ENCODE measurements at places on chromosomes 2 and 18. TPM values are rescaled to one million over a fixed set of nuclear protein-coding genes. Genes with fewer than 3 reads are reported as not detected.

DNA sequence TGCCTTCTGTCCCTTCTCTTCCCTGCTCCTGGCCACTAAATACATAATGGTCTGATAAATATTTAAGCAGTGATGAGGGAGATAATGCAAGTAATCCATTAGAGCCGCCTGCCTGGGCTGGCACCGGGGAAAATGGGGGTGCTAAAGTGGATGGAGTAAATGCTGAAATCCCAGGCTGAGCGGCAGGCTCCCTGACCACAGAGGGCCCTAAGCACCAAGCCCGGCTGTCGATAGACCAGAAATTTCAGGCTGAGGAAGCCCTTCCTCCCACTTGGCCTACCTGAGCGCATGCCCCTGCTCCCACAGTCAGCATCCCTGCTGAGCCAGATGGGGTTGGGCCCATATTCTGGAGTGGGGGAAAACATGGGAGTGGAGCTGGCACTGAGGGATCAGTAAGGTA, 197.5 kb upstream of the SKOR2 start:
- no peak for DNase-seq

GRCh38 chr2:45438872-45439665, 172.0 kb downstream of the SRBD1 start:
- DNase-seq = no peak

DNA sequence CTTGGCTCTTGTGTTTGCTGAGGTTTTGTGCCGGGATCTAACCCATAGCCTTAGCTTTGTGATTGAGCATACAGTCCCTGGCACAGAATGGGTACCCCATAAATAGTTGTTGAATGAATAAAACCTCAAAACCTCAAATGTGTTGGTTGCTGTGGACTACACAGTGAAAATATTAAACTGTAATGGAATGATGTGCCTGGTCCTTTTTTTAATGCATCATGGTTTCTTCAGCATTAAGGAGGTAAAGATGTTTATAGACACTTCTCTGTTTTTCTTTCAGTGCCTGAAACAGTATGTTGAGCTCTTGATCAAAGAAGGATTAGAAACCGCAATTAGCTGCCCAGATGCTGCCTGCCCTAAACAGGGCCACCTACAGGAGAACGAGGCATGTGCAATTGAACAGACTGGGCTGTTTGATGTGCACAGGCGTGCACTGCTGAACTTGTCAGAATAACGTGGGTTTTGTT, 97.0 kb downstream of the RNF144A start:
- peak; percentile 75 for DNase-seq

DNA sequence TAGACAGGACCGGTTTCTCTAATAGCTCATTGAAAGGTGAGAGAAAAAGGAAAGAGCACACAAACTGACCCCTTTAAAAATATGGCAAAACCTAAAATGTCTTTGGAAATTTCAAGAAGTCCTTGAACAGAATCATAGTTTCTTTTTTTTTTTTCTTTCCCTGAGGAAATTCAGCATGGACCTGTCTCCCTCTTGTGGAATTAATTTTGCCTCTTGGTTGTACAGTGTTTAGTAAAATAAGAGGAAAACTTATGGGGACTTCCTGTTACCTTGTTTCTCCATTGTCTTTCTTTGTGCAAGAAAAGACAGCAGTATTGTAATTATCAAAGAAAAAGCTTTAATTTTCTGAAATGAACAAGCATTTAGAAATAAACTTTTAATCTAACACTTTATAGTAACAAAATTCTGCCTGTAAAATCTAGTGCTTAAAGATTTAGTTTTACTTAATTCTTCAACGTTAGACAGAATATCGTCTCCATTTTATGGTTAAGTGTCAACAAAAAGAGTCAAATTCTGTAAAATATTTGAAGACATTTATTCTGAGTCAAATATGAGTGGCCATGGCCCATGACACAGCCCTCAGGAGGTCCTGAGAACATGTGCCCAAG, 176.3 kb upstream of the NABP1 start:
- peak; percentile 36 for DNase-seq

DNA sequence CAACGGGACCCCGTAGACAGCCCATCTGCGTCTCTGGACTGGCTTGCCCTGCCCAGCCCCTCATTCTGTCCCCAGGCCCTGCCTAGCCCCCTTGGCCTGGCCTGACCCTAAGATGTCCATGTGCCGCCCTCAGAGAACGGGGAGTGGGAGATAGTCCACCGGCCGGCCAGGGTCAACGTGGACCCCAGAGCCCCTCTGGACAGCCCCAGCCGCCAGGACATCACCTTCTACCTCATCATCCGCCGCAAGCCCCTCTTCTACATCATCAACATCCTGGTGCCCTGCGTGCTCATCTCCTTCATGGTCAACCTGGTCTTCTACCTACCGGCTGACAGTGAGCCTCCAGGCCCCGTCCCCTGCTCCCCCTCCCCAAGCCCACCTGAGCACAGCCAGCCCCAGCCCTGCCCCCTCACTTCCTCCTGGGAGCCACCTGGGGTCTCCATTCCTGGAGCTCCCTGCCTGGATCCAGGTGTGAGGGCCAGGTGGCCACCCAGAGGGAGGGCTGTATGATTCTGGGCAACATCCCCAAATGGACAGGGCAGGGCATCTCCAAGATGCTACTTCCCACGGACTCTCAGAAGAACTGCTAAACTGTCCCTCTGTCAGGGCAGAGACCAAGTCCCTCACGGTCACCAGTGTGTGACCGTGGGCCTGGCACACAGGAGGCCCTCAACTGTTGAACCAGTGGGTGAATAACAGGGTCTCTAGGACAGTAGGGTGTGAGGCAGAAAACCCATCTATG, 4.0 kb downstream of the CHRND start:
- no peak for DNase-seq

DNA sequence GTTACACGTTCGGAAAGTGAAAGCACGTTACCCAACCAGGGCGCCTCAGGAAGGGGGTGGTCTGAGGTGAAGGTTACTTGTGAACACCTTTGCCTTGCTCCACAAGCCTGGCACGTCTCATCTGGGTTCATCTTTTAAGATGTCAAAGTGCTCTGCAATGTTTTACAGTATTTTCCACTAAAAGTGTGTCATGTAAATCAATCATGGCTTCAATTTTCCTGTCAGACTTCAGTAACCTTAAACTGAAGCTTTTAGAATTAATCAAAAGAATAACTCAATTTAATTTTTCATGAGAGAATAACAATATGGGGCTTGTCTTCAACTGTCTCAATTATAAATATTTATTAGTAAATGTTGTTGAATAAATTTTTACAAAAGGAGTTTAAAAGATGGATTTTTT, 93.3 kb upstream of the FANCL start:
- no peak for DNase-seq

The DYSF gene
- 140 TPM for total RNA-seq

- DNase-seq = no peak
Measured at GRCh38 chr2:113181258-113182051, 7.7 kb downstream of the PSD4 start.

DNA sequence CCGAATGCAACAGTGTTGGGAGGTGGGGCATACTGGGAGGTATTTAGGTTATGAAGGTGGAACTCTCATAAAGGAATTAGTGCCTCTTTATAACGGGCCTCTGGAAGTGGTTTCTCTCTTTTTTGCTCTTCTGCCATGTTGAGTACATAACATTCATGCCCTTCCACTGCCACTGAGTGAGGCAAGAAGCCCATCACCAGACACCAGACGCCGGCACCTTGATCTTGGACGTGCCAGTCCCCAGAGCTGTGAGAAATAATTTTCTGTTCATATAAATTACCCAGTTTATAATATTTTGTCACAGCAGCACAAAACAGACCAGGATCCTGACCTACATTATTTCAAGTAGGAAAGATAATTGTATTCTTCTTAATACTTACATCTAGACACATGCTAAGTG, 320.2 kb downstream of the NRXN1 start:
- DNase-seq = no peak

- DNase-seq = no peak
Measured at GRCh38 chr2:19979932-19980331, 10.0 kb downstream of the WDR35 start.

DNA sequence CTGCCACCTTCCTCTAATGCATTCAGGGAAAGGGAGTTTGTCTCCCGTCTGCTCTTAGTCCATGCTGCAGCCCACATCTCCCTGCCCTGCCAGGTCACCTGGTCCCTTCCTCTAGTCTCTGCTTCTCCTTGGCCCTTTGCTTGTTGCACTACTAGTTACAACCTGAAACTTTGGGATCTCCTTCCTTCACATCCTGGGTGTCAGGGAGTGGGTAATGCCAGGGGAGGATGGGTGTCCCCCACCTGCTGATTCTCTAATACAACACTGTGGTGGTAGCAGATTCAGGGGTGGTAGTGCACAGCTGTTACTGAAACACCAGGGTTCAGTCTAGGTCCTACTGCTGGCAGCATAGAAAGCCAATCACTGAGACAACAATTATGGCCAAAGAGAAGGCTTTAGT, 31.2 kb upstream of the COX7A2L start:
- no peak for DNase-seq

DNA sequence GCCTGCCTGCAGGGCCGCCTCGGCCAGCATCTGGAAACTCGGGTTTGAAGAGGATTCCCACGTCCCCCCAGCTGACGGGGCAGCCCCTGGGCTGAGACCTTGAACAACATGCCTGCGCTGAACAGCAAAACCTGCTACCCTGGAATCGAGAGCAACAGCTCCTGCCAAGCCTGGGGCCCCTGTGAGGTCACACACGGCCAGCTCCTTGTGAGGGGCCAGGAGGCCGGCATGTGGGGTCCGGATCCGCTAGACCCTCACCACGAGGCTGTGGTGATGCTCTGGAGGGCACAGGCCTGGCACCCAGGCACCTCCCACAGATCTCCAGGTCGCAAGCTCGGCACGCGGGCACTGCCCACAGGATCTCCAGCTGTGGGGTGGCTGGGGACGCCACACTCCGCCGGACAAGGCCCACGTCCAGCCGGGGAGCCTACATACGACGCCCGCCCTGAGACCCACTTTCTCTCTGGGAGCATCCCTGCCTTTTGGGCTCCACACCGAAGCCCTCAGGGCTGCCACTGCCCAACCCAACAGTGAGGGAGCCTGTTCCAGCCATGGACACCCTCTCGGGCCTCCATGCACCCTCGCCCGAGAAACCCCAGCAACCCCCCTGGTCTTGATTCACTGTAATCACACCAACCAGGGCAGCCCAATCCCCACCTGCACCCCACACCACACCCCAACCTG, 34.1 kb downstream of the SLC66A2 start:
- DNase-seq = no peak

DNA sequence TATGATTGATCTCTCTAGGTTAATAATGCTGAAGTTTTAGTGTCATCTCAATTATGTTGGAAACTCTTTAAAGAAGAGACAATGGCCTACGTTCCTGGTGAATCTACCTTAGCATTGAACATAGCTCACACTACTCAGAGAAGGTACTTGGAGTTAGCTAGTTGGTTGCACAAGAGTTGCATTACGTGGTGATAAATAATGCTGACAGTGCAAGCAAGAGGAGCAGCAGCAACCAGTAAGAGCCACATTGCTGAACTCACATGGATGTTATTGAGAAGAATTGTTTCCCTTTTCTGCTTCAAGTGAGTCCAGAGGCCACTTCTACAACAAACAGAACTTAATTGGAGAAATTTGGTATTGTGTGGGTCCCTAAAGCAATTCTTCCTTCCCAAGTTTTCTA, 737.1 kb downstream of the TDRD15 start:
- DNase-seq = no peak

- no peak for DNase-seq
Measured at GRCh38 chr2:118490330-118490729, 357.1 kb downstream of the EN1 start.

DNA sequence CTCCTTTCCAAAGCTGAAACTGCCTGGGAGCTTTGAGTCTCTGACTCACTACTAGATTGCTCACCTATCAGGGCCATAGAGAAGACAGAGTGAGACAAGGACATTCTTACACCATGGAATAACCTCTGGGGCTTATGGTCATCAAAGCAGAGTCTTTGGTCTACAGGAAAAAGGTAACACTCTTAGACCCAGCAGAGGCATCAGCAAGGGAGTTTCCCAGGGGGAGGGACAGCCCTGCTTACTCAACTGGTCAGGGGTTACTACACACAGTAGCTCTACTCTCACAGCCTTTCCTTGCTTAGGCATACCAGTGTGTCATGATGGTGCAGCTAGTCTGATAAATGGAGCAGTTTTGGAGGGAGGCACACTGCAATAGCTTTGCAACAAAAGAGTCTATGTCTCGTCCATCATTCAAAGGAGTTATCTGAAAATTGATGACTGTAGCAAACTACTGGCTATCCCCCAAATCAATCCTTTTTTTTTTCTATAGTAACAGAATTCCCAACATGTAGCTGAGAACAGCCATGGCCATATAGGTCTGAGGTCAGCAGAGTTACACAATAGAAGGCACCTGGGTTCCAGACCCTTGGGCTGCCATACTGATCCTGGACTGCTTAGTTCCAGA, 22.4 kb upstream of the CD28 start:
- DNase-seq = peak; percentile 97

- DNase-seq = no peak
Measured at GRCh38 chr2:144607099-144607498, 87.2 kb upstream of the ZEB2 start.

DNA sequence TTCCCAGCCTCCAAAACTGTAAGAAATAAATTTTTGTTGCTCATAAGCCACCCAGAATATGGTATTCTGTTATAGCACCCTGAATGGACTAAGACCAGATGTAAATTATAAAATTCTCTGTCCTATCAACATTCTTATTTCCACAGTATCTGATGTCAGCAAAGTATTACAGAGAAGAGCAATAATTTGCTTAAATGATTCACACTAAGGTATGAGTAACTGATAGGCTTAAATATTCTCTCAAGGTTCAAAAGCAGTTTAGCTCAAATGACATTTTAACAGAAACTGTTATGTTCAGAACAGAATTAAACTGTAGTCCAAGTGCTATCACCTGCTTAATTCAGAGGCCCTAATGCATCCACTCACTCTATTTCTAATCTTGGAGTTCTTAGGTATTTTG, 12.8 kb downstream of the SESTD1 start:
- DNase-seq = peak; percentile 17

The CAMKMT gene
- 8.9 TPM for total RNA-seq

DNA sequence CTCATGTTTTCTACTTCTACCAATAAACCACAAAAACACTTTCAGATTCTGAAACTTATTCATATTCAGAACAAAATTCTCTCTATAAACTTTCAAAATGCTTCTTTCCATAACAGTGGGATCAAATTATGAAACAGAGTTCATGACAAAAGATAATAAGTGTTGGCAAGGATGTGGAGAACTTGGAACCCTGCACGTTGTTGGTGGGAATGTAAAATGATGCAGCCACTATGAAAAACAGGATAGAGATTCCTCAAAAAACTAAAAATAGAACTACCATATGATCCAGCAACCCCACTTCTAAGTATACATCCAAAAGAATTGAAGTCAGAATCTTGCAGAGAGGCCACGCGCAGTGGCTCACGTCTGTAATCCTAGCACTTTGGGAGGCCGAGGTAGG, 45.4 kb downstream of the GEMIN6 start:
- no peak for DNase-seq

The LRPPRC gene
- total RNA-seq = 94.9 TPM

GRCh38 chr2:42944779-42945415, 152.5 kb upstream of the HAAO start:
- DNase-seq = no peak

GRCh38 chr2:27074738-27075565, 3.5 kb upstream of the EMILIN1 start:
- no peak for DNase-seq

- DNase-seq = peak; percentile 93
Measured at GRCh38 chr2:108587621-108588020, 53.4 kb downstream of the LIMS1 start.

The POTEC gene
- not detected for total RNA-seq

All from astrocyte (in vitro differentiated cells and primary cell).